ENCODE measurements at places on chromosomes 1 and 21. TPM values are rescaled to one million over a fixed set of nuclear protein-coding genes. Genes with fewer than 3 reads are reported as not detected.

GRCh38 chr1:107262467-107263286, 121.8 kb downstream of the NTNG1 start:
- H3K4me1 ChIP-seq, result no peaks in the 10 kb centered on the region
- no peak overlapping the region for H3K27ac ChIP-seq
- DNase-seq, result no peak
- H3K36me3 ChIP-seq, result no peaks in the 10 kb centered on the region
- no peaks in the 10 kb centered on the region for H3K27me3 ChIP-seq

FCN3 gene
- 8.6 TPM for total RNA-seq

ADAMTS4 gene
- 16.8 TPM for total RNA-seq

KRTAP19-3 gene
- total RNA-seq, result not detected

DNA sequence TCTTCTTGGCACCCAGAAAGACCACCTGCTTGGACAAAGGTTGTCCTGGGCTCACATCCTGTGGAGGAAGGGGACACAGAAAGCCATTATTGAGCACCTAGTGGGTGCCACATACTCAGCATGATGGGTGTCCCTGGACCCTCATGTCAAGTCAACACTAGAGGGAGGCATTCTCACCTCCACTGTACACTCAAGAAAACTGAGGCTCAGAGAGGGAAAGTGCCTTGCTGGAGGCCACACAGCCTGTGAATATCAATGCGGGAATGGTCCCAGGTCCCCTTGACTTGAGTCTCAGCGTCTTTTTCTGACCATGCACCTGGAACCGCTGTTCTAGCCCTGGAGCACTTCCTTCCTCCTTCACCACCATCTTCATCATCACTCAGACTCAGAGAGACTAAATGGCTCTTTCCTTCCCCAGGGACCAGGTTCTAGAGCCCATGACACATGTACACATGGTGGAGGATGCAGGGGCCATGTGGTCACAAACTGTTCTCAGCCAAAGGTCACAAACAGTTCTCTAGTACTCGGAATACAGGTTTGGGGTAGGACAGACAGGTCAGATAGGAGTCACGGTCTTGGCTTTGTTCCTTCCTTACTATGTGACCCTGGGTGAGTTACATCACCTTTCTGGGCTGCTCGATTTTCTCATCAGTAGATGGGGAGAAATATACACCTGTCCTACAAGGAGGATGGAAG, 89.2 kb upstream of the WNT4 start:
- no peak for DNase-seq
- no peaks in the 10 kb centered on the region for H3K36me3 ChIP-seq
- H3K4me1 ChIP-seq, result no peaks in the 10 kb centered on the region
- H3K27ac ChIP-seq, result no peak overlapping the region

DNA sequence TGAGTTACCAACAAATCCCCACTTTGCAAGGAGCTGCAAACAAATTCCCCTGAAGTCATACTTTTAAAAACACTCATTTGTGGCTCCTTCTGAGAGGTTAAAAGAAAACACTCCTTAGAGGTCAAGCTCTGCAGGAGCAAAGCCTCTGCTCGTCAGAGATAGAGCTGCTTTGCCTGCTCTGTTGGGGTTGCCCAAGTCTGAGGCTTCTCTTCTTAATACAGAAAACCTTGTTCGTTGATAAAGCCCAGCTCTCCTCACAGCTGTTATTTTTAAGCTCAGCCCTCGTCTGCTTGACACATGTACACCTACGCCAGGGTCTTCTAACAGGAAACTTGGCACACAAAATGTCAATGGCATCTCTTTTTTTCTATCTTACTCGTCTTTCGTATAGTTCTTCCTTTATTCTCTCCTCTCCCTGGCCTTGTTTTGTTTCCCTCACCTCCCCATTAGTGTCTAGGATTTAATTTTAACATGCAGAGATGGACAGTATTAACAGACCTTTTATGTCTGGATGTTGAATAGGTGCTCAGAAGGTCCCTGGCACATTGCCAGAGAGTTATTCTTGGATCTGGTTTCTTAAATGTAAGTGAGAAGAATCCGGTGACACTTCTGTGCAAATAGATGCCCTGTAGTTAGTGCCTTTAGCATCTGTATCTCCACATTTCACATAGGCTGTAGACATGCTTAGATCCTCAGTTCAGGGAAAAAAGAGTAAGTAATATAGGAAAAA, 86.0 kb downstream of the LRRC53 start:
- H3K27me3 ChIP-seq, result no peaks in the 10 kb centered on the region
- no peak for DNase-seq
- no peak overlapping the region for H3K27ac ChIP-seq
- H3K36me3 ChIP-seq, result no peaks in the 10 kb centered on the region

All from esophagus muscularis mucosa (tissue), 4 donors.